ENCODE measurements at places on chromosomes 16 and 17.

- no peak for DNase-seq
- no peak overlapping the region for H3K4me3 ChIP-seq
- H3K36me3 ChIP-seq, result no peaks in the 10 kb centered on the region
- H3K4me1 ChIP-seq, result peaks cover 2% of the 10 kb centered on the region
Observed at GRCh38 chr17:8060274-8060673, 21.4 kb downstream of the ALOX15B start.

GRCh38 chr16:78748220-78748929 lies 648.9 kb downstream of the WWOX start:
- peaks cover 17% of the 10 kb centered on the region for H3K4me1 ChIP-seq
- H3K27me3 ChIP-seq, result no peaks in the 10 kb centered on the region
- DNase-seq, result no peak
- H3K27ac ChIP-seq, result peak overlapping the region; percentile 85
- no peak overlapping the region for H3K4me3 ChIP-seq

- H3K36me3 ChIP-seq, result no peaks in the 10 kb centered on the region
- DNase-seq, result no peak
- H3K27me3 ChIP-seq, result no peaks in the 10 kb centered on the region
- H3K4me1 ChIP-seq, result no peaks in the 10 kb centered on the region
- H3K4me3 ChIP-seq, result no peak overlapping the region
- H3K27ac ChIP-seq, result no peak overlapping the region
Observed at GRCh38 chr16:28597692-28598261, 927 bp upstream of the SULT1A2 start.

DNA sequence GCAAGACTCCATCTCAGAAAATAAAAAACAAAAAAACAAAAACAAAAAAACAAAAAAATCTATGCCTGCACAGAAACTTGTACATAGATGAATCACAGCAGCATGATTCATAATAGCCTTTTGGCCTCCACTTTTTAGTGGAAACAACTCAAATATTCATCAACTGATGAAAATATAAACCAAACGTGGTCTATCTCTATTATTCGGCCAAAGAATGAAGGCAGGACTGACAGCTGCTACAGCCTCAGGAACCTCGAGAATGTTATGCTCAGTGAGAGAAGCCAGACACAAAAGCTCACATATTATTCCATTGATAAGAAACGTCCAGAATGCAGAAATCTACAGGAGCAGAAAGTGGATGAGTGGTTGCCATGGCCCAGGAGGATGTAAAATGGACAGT lies 19.8 kb downstream of the PPL start:
- H3K27ac ChIP-seq, result no peak overlapping the region
- H3K4me1 ChIP-seq, result no peaks in the 10 kb centered on the region
- no peak overlapping the region for H3K4me3 ChIP-seq
- no peak for DNase-seq

- no peaks in the 10 kb centered on the region for H3K4me1 ChIP-seq
- peaks cover 5% of the 10 kb centered on the region for H3K36me3 ChIP-seq
- H3K27me3 ChIP-seq, result no peaks in the 10 kb centered on the region
- no peak overlapping the region for H3K4me3 ChIP-seq
- H3K27ac ChIP-seq, result no peak overlapping the region
Observed at GRCh38 chr16:11042191-11042590, 97.8 kb downstream of the CLEC16A start.

- H3K4me3 ChIP-seq, result no peak overlapping the region
- H3K36me3 ChIP-seq, result no peaks in the 10 kb centered on the region
- H3K27me3 ChIP-seq, result no peaks in the 10 kb centered on the region
- H3K4me1 ChIP-seq, result no peaks in the 10 kb centered on the region
- no peak overlapping the region for H3K27ac ChIP-seq
- no peak for DNase-seq
Observed at GRCh38 chr17:1315409-1315808, 35.9 kb downstream of the TRARG1 start.

- H3K27me3 ChIP-seq, result no peaks in the 10 kb centered on the region
- H3K4me1 ChIP-seq, result no peaks in the 10 kb centered on the region
- H3K27ac ChIP-seq, result no peak overlapping the region
- H3K36me3 ChIP-seq, result no peaks in the 10 kb centered on the region
- no peak overlapping the region for H3K4me3 ChIP-seq
- peak; percentile 56 for DNase-seq
Observed at GRCh38 chr16:83200005-83200779, 573.4 kb downstream of the CDH13 start.

Data from psoas muscle (tissue), 8 donors.